ENCODE measurements at places on chromosomes 1 and 21.

DNA sequence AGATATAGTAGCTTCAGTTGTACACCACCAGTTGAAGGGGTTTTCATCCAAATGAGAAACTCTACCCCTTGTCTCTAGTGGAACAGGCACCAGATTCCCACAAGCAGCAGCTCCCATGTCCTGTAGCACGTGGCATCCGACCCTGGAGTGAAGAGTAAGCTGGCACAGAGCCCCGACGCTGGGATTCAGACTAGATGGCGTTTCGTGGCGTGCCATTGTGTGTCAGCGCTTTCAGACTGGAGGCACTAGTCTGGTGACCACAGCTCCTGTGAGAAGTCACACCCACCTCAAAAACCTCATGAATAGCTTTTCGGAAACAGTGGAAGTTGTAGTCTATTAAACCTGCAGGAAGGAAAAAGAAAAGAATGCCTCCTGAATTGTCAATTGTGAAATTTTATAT, 20.2 kb downstream of the RRAGC start:
- no peak for DNase-seq

DNA sequence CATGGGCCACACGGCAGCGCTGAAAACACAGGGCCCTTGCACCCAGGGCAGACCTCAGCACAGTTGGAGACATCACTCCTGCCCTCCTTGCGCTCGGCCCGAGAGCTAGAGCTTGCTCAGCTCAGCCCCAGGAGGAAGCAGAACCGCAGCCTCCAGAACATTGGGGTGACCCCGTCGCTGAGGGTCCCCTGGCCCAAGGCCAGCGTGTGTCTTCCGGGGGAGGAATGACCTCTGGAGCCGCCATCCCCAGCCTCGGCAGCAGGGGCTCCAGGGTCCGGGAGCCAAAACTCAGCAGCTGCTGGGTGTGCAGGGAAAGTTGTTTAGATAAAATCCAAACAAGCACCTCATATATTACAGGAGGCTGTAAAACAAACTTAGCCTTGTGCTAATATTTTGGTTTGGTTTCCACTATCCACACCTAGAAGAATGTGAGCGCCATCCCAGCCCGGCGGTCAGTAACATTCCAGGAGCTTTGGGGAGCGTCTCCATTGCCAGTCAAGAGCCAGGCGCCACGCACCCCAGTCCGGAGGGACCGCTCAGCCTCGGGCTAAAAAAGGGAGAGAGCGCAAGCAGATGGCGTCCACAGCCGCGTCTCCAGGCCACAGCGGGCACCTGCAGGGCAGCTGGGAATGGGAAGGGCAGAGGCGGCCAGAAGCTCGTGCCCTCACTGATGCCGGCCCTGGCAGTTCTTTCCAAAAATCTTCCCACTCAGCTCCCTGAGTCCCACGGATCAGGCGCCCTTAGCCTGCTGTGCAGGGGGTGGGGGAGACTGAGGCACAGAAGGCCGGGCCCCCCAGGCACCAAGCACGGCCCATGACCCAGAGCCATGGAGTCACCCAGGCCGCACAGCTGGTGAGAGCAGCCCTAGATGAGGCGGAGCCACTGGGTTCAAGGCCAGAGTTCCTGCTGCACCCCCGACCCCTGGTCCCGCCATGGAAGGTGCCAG, 52.0 kb downstream of the SLX9 start:
- DNase-seq: no peak

DNA sequence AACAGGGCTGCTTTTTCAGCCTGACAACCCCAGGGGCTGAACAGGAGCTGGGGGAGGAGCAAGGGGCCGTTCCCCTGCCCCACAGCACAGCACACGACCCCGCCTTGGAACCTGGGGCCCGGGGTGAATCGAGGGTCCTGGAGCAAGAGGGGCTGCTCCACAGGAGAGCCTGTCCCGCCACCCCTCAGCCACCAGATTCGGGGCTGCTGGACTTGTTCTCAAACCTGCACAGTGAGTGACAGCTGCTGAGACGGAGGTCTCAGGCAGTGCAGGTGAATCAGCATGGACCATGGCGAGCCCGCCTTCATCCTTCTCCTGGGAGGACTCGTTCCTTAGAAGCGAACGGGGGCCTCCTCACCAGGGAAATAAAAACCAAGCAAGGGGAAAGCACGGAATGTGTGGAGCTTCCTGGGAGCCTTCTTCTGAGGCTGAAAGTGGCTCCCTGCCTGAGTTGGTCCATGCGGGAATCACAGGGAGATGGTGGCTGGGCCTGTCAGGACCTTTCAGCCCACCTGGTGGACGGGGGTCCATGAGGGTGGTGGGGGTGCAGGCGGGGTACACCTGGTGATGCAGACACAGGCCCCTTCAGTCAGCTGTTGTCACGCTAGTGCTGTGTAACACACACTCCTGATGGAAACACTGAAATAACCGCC, 125.4 kb downstream of the SIK1 start:
- DNase-seq: no peak

DNA sequence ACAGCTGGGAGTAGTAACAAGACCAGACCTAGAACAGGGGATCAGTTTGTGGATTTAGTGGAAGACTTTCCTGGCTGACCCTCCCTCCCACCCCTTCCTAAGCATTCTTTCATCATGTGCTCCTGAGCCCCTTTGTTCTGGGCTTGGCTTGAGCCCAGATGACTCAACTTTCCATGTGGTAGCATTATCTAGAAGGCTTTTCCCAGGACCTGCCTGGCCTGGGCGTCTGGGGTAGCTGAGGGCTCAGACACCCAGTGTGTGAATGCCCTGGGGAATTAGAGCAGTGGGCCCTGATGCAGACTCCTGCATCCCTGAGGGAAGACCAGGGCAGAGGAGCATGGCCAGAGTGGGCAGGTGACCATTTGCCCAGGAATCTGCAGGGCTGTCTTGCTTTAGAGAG, 44.1 kb upstream of the TSPAN2 start:
- no peak for DNase-seq

- no peak for DNase-seq
Observed at GRCh38 chr1:226888816-226889215, 18.4 kb downstream of the PSEN2 start.

- DNase-seq: no peak
Observed at GRCh38 chr1:29551123-29551936, 315.0 kb downstream of the PTPRU start.

DNA sequence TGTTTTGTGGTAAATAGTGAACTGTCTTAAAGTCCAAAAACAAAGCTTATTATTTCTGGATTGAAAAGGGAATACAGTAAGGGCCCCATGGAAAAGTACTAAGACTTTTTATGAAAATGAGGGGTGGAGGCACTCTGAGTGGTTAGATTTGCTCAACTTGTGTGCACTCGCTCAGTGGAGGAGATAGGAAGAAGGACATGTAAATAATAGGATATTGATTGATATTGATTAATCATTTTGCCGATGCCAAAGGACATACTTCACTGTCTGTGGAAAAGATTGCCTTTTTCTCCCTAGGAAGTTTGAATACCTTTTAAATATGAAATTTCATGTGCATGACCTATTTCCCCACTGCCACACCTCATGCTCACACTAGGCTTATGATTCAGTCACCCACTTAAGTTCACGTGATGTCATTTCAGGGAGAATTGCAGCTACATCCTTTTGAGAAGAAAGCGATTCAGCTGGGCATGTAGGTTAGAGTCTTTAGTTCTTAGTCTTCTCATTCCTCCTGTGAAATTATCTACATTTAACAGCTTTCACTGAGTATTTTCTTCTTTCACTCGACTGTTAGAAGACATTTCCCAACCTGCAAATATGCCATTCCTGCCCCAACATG, 5.0 kb downstream of the MTR start:
- DNase-seq: no peak

GRCh38 chr1:10217748-10218441, 7.5 kb downstream of the KIF1B start:
- DNase-seq: peak; percentile 55

DNA sequence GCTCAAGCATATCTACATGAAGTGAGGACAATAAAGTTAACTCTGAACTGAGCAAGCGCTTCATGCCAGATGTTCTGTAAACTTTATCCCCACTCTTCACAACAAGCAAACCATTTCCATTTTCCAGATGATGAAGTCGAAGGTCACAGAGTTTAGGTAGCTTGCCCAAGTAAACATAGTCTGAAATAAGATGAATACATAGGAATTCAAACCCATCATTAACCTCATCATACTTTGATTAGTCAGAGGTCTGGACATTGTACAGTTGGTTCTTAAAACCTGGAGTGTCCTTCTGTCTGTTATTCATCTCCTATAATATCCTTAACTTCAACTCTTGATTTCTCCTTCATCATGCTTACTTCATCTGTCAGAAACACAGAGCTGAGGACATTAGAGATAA, 180.3 kb upstream of the C8B start:
- DNase-seq: no peak

DNA sequence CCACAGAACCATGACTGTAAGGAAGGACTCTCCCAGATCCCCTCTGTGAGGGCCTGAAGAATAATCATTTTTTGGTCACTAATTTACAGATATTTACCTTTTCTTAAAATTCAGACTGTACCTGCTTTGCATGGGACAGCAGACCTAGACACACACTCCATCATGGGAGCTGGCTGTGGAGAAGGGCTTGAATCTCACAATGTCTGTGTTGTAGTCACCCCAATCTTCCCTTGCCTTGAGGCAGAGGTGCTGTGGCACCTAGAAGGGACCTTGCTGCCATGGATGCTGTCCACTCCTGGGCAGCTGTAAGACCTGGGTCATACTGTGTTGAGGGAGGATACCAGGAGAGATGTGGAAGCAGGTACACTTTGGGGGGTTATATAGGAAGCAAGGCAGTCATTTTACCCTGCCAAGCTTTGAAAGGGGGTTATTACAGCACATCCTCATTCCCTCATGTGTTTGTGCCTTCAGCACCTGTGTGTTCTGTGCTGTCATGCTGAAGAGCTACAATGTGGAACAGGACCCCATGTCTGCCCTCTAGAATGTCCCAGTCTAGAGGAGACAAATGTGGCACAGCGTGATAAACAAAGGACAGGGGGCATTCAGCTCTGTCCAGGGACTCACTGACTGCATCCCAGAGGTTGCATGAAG, 27.1 kb downstream of the TRAF5 start:
- DNase-seq: no peak

DNA sequence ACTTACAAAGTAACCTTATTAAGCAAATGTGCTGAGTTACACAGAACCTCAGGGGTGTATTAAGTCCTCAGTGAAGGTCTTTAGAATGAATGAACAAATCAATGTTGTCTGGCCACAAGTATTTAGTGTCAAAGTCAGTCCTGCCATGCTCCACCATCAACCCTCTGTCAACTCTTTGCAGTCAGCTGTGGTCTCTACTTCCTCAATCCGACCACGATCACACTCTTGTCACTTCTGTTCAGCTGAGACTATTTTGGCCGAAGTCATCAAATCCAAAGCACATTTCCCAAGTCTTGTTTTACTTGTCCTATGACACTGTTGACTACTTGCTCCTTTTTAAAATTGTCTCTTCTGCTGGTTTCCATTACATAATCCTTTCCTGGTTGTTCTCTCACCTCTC, 173.5 kb downstream of the ST6GALNAC5 start:
- DNase-seq: no peak

- DNase-seq: peak; percentile 32
Observed at GRCh38 chr21:25171438-25171837, 435.8 kb downstream of the MRPL39 start.

DNA sequence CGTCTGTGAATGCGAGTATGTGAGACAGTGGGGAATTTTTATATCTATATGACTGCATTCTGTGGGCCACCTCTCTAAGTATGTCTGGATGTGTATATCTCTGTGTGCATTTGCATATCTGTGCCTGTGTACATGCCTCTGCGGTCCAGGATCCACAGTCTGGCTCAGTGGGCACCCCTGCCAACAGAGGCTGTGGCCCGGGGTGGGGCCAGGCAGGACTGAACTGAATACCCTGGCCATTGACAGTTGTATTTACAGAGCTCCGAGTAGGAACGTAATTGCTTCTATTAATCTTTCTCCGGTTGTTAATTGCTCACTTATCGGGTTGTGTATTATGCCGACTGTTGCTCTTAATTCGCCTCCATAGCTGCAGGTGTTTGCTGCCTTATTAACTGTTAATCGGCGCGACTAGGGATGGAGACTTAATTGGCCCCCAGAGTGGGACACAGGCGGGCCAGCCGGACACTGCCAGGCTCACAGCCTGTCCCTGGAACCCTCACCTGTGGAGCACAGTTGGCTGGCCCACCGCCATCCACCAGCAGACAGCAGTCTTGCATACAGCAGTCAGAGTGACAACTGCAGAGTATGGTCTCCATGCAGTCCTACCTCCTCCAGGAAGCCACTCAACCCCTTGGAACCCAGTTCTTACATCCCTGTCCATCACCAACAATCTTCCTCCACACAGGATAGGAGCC, 22.4 kb upstream of the ADGRB2 start:
- DNase-seq: no peak

DNA sequence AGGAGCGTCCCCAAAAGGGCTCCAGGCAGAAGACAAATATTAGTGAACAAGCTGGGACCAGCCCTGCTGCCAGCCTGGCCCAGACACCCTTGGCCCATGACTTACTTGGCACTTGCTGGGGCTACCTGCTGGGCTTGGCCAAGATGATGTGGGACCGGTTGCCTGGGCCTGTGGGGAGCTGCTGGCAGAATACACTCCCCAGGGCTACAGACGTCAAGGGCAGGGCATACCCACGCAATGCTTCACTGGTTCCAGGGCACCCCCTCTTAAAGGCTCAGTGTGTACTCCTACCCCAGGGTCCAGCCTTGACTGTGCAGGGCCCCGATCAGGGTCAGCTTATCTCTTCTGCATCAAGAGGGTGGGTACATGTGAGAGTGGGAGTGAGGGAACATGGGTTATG, 106.5 kb upstream of the SLC2A1 start:
- no peak for DNase-seq

DNA sequence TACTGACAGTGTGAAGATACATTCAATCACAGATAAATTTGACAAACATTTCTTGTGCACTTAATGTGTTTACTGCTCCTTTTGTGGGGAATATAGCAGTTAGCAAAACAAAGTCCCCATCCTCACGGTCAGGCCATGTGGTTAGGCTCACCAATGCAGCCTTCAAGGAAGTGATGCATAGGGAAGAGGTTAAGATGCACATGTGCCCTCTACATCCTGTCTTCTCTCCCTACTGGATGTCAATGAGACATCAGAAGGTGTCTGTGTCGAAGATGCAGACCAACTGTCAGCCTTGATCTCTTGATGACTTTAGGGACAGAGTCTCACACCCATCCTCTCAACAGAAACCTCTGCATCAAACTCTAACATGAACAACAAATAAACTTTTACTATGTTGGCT, 78.7 kb downstream of the FH start:
- DNase-seq: no peak
